ENCODE measurements at places on chromosomes 16 and 17. TPM values are rescaled to one million over a fixed set of nuclear protein-coding genes. Genes with fewer than 3 reads are reported as not detected.

DNA sequence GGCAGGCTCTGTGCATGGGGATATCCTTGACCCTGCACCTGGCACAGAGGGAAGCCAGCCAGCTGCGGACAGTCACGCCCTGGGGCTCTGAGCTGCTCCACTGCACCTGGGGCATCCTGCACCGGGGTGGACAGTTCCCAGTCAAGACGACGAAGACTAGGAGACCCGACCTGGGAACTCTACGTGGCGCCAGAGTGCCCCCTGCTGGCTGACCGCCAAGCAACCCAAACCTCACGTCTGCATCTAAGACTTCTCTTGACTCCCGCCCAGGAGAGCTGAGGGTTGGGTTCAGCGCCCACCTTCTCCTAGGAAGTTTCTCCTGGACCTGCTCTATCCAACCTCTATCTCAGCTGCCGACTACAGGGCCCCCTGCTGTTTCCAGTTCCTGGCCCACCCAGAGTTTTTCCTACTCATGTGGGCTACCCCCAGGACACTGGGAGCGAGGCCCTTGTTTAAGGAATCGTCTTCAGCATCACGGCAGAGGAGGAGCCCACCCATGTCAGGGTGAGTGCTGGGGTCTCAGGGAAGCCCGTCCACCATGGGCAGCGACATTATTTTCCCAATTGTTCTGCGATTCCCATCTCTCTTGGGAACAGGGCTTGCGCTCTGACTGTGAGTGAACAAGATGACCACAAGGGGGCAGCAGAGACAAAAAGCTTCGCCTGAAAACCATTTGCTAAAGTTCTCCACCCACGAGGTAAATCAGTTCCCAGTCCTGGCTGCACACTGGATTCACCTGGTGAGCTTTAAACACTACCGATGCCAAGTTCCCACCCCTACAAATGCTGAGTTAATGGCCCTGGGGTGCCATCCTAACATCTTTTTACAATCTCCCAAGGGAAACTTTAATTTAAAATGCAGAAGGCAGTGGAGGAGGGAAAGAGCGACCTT, 29.3 kb downstream of the TLE7 start:
- H3K27ac ChIP-seq = no peak overlapping the region
- H3K4me3 ChIP-seq = no peak overlapping the region
- H3K36me3 ChIP-seq = no peaks in the 10 kb centered on the region
- no peak for DNase-seq
- no peaks in the 10 kb centered on the region for H3K27me3 ChIP-seq
- no peaks in the 10 kb centered on the region for H3K4me1 ChIP-seq

DNA sequence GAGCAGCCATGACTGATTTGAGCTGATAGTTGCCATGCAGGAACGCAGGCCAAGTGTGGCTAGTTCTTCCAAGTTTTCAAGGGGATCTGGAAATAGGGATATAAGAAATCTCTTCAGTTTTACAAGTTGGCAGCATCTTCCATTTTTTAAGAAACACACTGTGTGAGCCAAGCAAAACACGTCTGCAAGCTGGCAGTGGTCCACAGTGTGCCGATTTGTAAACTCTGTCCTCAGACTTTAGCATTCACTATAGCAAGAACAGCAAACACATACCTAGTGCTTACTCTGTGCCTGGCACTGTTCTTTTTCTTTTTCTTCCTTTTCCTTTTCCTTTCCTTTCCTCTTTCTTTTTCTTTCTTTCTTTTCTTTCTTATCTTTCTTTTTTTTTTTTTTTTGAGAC, 2.9 kb downstream of the ORAI3 start:
- H3K4me3 ChIP-seq = peak overlapping the region; percentile 6
- peaks cover 25% of the 10 kb centered on the region for H3K4me1 ChIP-seq
- no peaks in the 10 kb centered on the region for H3K36me3 ChIP-seq

Gene NOL3
- 80.8 TPM for total RNA-seq

Gene CDH3
- total RNA-seq = not detected

GRCh38 chr16:68144008-68144407, 58.8 kb downstream of the NFATC3 start:
- no peak overlapping the region for H3K4me3 ChIP-seq
- no peak overlapping the region for H3K27ac ChIP-seq
- H3K27me3 ChIP-seq = no peaks in the 10 kb centered on the region
- peaks cover 6% of the 10 kb centered on the region for H3K36me3 ChIP-seq
- DNase-seq = no peak
